ENCODE measurements at places on chromosomes 7 and 10.

GRCh38 chr7:14924398-14924797 is 21.8 kb upstream of the DGKB start:
- no peak for DNase-seq

DNA sequence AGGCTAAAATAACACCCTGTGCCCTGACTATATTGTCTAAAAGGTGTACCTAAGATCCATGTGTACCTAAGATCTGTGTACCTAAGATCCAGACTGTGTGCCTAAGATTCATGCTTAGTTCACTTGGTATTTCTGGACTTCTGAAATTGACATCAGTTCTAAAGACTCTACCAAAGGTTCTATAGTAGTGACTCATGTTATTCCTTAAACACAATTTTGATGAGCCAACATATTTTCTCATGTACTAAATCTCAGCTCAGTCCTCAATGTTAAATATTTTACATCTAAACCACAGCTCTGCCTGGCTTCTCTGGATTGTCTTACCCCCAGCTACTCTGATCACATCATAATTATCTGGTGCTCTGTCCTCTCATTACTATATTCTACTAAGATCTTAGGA is 802.3 kb upstream of the SORCS1 start:
- DNase-seq = no peak

- DNase-seq = no peak
Observed at GRCh38 chr7:69840248-69840647, 242.0 kb downstream of the AUTS2 start.

- no peak for DNase-seq
Observed at GRCh38 chr7:138431517-138431916, 28.5 kb upstream of the TRIM24 start.

DNA sequence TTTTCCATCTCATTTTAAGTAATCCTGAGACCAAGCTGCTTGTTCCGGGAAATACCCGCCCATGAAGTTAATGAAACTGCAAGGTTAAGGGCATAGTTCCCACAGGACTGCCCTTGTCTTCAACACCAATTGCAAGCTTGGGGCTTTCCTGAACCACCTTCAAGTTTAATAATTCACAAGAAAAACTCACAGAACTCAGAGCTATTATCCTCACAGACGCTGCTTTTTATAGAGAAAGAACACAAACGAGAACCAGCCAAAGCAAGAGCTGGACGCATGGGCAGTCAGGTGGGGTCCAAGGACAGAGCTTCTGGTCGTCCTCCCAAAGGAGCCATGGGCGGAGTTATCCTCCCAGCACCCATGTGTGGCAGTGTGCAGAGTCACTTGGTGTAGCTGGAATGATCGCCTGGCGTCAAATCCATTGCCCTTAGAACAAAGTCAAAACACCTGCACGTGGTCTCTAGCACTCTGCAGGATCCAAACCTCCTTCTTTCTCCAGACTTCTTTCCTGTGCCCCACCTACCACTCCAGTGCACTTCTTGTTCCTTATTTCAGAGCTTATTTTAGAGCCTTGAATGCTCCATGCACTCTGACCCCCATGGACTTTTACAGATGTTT is 56.7 kb downstream of the SNX10 start:
- no peak for DNase-seq

DNA sequence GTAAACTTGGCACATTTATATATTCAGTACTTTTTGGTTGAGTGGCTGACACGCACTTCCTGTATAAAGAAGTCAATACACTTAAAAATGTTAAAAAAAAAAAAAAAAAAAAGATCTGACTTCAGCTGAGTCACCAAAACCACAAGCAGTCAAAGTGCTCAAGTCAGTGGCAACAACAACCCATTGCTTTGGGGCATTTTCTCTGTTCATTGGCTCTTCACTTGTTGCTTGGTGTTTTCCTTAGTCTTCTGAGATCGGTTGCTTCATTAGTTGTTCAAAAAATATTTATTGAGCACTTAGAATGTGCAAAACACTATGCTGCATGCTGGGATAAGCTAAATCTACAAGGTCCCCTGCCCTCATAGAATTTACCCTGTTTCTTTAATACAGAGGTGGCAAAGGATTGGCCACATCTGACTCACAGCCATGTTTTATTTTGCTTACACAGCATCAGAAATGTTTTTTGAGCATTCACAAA is 63.7 kb downstream of the ZNRF2 start:
- no peak for DNase-seq

- no peak for DNase-seq
Observed at GRCh38 chr10:56269181-56269580, 91.9 kb downstream of the ZWINT start.

GRCh38 chr7:93725954-93726353 is 151.4 kb upstream of the CALCR start:
- DNase-seq = no peak

- no peak for DNase-seq
Observed at GRCh38 chr10:50823789-50824188, 61.6 kb downstream of the A1CF start.

- DNase-seq = no peak
Observed at GRCh38 chr7:29304756-29305155, 110.2 kb downstream of the CHN2 start.

- DNase-seq = no peak
Observed at GRCh38 chr10:55550236-55550635, 749.2 kb upstream of the PCDH15 start.

DNA sequence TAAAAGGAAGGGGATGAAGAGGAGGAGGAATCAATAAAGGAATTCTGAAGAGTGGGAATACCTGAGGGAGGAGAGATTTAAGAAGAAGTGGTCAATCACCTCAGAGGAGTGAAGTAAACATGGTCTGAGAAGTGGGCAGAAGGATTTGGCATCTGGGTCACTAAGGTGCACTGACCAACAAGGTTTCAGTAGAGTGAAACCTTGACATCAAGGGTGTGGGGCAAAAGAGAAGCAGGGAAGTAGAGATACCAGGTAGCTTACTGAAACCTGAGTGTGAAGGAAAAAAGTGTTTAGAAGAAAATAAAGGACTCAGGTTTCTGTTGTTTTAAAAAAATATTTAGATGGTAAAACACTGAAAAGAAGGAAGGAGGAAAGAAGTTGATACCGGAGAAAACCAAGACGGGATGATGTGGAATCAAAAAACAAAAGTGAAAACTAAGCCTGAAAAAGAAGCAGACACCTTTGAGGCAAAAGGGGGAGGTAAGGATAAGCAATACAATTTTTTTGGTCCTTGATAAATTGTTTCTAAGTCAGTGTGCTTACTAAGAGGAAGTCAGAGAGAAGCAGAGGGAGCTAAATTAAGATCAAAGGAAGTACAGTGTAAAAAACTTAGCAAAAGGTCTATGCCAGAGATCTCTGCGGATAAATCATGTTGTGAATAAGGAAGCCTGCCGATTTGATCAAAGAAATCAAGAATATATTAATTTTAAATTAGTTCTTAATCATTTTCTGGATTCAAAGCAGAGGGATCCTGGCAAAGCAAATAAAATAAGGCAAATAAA is 137.2 kb upstream of the GPR22 start:
- DNase-seq = no peak

DNA sequence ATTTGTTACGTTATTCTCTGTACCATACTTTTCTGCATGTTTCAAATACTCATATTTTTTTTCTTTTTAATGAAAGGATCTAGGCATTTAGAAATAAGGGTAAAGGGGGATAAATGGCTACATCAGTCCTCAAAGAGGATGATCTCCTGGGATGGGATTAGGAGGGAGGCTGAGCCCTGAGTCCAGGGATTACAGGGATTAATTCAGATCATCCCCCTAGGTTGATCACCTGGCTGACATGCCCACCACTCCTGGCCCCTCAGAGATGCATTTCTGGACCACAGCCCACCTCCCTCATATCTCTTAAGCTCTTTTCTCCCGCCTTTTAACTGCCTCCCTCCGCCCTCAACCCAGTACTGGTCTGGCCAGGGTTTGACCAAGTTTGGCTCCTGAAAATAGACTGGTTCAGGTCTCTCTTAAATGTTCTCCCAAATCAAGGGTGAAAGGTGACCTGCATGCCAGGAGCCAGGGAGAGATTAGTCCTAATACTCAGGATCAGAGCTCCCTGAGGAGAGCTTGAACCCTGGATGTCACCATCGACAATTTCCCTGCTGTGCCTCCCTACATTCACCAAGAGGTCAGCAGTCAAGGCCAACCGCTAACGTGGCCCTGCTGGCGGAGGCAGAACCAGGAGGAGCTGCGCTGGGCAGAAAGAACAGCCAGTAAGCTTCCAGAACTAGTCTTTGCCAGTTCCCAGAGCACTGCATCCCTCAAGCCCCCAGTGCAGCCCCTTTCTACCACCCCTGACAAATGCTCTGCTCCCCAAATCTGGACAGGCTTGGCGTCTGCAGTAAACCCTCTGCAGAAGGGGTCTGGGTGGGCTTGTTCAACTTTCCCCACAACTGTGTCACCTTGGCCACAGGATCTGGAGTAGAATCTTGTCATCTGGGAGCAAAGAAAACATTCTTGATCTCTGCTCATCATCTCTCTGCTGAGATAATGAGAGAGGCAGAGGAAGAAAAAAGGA is 3.0 kb upstream of the CCDC136 start:
- DNase-seq = no peak

DNA sequence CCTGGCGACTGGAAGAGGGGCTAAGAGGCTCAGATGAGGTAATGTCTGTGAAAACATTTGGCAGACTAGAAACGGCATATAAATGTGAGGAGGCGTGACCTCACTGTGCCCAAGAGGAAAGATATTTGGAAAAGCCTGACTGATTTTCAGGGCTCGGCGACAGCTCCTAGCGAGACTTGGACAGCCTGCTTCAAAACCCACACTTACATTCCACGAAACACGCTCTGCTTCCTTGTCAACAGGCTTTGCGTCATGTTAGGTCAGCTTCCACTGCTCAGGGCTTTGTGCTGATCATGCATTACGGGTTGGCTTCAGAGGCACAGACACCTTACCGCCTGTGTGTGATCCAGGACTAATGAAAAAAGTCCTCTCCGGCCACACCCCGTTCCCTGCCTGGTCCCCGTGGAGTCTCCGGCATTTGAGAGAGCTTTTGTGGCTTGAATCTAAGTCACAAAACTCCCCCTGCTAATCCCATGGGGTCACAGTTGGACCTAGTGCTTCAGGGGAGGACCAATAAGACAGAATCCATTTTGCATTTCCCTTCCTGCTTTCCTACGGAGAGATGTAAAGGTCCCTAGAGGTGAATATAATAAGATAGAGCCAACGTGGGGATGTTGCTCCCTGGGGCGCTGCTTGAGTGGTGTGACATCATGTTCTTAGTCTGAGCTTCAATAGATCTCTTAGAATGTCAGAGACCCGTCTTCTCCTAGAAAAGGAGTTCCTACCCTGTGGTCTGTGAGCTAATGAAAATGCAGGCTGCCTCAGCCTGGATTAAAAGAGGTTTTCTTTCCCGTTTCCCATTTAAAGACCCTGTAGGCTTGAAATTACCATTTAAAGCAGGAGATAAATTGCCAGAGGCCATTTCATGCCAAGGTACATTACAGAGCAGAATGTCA is 25.5 kb downstream of the FGFBP3 start:
- peak; percentile 72 for DNase-seq

GRCh38 chr7:148782757-148783456 is 84.2 kb downstream of the CUL1 start:
- DNase-seq = no peak

- no peak for DNase-seq
Observed at GRCh38 chr7:96723622-96724021, 14.0 kb upstream of the SEM1 start.

DNA sequence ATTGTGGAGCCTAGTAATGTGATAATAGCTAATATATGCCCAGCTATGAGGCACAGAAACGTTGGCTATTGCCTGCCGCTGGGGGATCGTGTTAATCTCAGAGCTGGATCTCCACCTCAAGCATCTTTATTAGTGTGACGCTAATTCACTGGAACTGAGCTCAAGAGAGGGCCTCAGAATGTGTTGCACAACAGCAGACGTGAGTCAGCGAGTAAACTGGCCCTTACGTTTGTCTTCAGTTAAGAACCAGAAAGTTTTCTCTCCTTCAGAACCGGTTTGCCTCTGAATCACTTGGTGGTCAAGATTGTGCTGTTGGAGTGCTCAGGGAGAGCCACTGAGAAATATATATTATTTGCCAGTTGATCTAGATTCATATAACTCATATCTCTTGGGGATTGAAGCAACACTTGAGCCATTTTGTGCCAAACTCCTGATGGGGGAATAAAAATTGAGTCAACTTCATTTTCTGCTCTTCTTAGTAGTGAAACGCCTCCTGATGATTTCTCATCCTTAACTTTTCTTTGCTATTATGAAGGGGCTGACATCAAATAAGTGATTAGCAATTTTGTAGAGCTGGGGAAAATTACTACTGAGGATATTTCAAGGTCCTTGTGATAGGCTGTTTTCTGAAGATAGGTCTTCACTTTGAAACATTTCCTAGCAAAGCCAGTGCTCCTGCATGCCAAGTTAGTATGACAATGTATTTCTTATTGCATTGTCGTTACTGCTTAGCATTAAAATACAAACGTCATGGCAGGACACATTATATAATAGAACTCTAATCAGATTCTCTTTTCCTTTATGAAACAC is 22.3 kb downstream of the BZW2 start:
- no peak for DNase-seq

- DNase-seq = no peak
Observed at GRCh38 chr10:121511943-121512342, 86.3 kb downstream of the FGFR2 start.

GRCh38 chr7:155276800-155277375 is 20.8 kb upstream of the INSIG1 start:
- no peak for DNase-seq

DNA sequence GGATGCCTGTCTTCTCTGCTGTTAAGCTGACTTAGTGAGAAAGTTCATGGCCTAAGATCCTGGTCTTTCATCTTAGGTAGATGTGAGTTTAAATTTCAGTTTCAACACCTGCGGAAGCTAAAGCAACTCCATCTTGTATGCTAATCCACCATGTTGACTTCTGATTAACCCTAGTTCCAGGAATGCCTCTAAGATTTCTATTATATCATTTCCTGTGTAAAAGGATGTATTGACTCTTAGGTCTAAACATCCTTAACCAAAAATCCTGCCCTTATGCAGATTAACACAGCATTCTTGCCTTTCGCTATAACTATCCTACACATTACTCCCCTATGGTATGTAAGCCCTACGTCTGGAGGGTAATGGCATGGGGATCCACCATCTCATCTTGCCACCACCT is 94.4 kb upstream of the CCDC6 start:
- no peak for DNase-seq

DNA sequence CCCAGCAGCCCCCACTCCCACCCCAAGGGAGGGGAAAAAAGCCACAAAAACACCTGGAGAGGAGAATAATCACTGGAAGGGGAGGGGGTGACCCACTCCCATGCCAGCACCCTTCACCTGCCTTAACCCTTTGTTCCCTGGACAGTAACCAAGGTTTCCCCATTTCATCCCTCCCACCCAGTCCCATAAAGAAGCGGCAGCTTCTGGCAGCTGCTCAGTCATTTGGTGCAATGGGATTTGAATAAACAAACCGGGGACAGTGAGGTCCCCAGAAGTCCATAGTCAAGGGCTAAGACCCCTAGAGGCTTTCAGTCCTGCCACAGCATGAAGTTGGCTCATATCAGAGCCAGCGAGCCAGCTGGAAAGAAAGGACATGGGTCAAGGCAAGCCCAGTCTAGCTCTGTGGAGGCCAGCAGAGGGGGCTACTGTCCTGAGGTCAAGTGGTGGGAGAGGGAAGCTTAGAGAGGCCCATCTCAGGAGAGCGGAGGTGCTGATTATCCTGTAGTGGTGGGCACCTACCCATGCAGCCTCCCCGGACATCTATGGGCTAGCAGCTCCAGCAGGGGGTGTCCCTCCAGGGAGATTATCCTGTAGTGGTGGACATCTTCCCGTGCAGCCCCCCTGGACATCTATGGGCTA is 58.9 kb upstream of the LBX1 start:
- peak; percentile 76 for DNase-seq
